ENCODE measurements at places on chromosomes 2 and 18.

GRCh38 chr2:82098617-82099016 is 1794.1 kb upstream of the LRRTM1 start:
- no peak for DNase-seq

DNA sequence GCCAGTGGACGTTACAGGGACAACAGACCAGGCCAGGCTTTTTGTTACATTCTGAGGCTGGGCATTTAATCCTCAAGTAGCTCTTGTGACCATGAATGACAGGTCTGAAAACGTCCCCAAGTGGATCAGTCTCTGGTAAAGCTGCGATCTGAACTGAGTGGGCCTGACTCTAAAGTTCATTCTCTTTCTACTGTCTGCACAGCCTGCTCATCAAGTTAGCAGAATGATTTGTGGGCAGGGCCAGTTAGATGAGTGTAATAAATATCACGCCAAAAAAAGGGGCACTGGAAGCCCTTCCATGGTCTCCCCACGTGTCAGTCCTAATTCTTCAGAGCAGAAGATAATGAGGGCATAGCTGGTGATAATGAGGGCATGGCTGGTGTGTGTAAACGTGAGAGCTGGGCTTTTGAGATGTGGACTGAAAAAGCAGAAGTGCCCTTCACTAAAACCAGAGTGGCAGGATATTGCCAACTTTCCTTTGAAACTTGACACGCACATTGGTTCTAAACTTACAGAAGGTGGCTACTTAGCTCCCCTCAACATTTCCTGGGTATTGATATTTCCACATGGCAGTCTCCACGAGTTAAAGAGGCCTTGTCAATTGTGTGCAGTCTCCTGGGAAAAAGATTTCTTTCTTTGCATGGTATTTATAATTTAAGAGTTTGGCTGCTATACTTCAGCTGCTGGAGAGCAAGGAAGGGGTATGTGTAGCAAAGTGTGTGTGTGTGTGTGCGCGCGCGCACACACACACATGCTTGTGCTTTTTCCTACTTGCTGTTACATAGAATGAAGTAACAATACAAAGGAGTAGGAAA is 72.7 kb upstream of the LYPD6B start:
- no peak for DNase-seq

- no peak for DNase-seq
Observed at GRCh38 chr2:241860184-241861078, 1.7 kb upstream of the PDCD1 start.

- DNase-seq: no peak
Observed at GRCh38 chr2:240640939-240641338, 15.7 kb downstream of the GPR35 start.

GRCh38 chr2:73931531-73932500 is 5.1 kb downstream of the DGUOK start:
- no peak for DNase-seq

GRCh38 chr18:41690332-41691127 is 264.5 kb upstream of the PIK3C3 start:
- no peak for DNase-seq

DNA sequence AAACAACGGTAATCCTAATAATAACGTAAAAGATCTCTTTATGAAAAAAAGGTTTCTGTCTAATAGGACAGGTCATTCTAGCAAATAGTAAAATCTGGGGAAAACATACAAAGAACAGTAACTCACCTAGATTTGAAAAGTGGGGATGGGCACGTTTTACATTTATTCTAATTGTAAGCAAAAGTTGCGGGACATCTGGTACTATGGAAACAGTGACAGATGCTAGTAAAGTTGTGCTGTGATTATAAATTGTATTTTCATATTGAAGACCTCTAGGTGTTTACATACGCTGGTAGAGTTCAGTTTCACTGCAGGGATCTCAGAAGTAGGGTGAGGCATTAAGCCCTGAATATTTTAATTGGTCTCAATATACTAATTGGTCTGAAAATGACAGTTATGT is 422.5 kb downstream of the DPP10 start:
- DNase-seq: no peak

GRCh38 chr2:85584857-85585780 is 888 bp downstream of the VAMP5 start:
- no peak for DNase-seq

DNA sequence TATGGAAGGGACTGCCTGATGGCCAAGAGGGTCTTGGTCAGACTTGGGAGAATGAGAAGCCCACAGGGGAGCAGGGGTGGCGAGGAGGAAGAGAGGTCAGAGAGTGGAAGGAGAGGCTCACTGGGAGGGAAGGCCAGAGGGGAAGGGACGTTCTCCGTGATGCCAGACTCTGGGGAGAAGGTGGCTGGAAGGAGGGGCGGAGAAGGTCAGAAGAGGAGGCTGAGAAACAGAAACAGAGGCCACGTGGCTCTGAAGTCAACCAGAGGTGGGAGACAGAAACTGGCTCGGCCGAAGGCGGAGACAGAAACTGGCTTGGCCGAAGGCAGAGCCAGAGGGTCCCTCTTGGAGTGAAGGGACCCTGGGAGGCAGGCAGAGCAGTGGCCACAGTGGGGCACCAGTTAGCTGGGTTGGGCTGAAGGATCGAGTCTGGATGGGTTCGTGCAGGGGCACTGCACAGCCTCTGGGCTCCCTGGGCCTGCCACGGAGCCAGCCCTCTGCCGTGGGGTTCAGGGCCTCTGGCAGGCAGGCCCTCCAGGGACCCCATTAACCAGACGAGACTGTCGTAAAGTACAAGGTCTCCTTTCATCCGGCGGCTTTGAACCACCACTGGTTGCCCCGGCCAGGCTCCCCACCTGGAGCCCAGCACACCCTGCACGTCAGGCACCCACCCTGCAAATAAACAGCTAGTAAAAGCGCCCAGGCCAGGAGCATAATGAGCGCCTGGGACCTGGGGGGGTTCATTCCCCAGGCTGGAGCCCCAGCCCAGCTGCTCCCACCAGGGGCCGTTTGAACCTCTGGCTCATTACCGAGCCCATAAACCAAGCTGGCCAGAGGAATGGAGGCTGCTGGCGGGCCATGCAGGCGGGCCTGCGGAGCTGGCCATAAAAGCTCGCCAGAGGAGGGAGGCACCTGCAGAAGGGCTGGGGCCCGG is 218.8 kb downstream of the DYSF start:
- DNase-seq: no peak

GRCh38 chr2:241763551-241764274 is 12.9 kb upstream of the GAL3ST2 start:
- DNase-seq: no peak

- DNase-seq: no peak
Observed at GRCh38 chr2:197028633-197029032, 102.1 kb upstream of the PGAP1 start.

GRCh38 chr2:17069564-17069963 is 403.9 kb upstream of the CYRIA start:
- no peak for DNase-seq

DNA sequence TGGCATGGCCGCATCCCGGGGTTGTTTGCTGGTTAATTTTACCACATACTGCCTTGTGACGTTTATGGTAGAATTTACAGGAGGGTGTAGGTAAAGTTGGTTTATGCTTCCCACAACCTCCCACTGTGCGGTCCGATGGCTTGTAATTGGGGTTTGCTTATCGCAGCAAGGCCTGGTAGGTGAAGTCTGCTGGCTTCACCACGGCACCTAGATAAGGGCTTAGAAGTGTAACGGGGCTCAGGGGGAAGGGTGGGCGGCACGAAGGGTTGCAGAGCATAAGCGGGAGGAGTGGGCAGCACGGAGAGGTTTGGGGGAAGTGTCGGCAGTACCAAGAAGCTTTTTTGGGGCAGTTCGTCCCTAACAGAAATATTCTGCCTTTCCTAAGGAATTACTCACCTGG is 39.0 kb upstream of the TMEM131 start:
- no peak for DNase-seq

DNA sequence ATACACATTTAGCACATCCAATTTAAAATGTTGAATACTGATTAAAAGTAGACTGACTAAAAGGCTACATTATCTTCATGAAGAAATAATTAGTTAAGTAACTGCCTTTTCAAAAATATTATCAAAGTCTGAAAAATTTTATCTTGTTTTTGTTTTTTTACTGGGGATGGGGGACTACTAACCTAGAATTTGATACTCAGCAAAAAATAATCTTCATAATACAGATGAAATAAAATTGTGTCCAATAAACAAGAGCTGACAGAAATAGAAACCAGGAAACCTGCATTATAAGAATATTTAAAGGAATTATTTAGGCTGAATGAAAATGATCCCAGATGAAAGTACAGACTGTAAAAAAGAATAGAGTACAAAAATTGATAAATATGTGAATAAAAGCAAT is 200.7 kb upstream of the RGPD4 start:
- no peak for DNase-seq

DNA sequence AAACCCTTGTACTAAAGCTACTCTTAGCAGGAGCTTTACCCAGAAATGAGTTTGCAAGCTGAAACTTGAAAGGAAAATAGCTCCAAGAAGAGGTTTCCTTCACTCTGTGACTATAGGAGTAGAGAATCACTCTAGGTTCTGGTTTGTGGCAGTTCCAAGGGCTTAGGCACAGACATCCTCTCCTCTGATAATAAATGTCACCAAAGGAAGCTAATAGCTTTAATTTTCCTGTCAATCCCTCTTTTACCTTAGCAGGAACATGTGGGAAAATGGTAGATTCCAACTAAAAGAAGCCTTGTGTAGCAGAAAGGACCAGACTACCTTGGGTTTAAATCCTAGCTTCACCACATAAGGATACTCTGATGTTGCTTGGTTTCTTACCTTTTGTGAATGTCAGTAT is 104.0 kb downstream of the FSHR start:
- DNase-seq: no peak

DNA sequence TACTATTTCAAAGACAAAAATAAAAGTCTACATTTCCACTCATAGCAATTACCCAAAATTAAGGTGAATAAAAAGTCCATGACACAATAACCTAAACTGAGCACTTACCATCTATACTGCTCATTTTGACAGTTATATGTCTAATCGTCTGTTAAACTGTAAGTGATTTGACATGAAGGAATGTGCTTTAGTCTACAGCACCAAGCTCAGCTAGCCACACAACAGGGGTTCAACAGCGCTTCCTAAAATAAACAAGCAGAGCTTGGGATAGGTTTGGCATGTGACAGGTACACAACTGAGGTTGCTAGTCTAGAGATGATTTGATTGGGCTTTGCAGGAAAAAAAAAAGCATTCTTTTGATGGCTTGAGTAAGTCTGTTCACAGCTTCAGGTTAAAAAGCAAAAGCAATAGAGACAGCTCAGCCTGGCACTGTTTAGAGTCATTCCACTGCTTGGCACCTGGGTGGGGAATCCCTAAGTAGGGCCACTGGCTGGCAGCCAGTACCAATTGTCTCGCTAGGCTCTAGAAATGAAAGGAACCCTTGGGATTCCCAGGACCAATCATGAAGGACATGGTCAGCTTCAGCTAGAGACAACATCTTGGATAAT is 78.6 kb downstream of the BARD1 start:
- DNase-seq: no peak

- DNase-seq: no peak
Observed at GRCh38 chr2:96501471-96501874, 3.7 kb downstream of the NEURL3 start.

DNA sequence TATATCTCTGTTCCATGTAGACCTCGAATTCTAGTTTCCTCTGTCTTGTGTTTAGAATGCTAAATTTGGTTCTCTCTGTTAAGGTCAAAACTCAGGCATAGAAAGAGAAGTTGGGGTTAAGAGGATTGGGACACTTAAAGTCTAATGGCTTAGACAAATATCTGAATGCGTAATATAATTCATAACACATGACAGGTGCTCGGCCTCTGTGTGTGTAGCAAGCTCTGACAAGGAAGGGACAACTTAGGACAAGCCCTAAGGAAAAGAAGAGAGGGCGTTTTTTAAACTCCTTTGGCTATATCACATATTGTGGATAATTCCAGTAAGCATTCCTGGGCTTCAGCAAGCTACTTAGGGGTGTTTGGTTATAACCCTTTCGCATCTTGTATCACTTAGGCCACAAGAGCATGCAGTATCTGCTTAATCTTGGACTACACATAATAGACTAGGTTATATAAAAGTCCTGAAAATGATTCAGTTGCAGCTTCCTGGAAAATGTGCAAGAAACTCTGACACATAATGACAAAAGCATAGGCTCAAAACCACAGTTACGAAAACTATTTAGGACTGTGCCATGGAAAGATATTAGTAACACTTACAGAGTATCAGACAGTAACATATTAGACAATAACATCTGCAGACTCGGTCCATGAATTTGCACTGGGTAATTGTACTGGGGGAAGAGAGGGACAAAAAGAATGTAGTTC is 16.1 kb upstream of the CREB1 start:
- DNase-seq: no peak

DNA sequence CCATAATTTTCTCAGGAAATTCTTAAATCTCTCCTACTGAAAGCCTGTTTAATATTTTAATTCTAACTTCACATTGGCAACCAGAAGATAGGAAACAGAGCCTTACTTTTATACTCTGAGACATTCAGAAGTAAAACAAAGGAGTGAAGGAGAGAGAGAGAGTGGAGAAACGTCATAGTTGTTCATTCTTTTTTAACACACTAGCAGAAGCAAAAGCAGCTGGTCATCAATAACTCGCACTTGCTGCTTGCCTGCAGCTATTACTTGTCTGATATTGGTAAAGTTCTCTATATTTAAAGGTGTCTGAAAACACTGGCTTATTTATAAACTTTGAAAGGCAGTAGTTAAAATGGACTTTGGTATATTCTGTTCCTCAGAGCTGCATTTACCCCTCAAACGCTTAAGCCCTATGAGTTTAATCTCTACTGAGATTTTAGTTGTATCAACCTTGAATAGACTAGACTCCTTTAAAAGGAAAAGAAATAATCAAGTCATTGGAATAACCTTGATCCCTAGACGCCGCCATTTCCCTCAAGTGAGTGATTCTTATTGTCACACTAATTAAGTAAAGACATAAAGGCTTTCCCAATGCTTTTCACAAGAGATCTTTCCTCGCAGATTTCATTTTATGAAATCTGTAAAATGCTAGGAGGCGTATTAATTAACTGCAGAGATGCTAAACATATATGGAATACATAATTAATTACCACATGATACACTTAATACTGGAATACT is 182.0 kb downstream of the PID1 start:
- no peak for DNase-seq

DNA sequence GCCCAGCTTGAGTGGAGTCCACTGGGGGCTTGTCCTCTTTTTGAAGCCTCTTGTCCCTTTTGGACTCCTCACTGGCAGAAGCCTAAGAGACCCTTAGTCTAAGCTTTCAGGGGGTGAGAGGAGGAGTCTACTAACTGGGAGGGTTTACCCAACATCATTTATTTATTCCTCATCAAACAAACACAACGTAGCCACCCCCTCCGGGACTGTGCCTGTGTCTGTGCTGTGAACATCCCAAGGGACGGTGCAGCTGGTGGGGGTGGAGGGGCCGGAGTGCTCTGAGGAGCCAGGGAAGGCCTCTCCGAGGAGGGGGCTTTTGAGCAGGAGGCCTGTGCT is 42.7 kb upstream of the TAF1B start:
- no peak for DNase-seq
